ENCODE measurements at places on chromosomes 2 and 18.

DNA sequence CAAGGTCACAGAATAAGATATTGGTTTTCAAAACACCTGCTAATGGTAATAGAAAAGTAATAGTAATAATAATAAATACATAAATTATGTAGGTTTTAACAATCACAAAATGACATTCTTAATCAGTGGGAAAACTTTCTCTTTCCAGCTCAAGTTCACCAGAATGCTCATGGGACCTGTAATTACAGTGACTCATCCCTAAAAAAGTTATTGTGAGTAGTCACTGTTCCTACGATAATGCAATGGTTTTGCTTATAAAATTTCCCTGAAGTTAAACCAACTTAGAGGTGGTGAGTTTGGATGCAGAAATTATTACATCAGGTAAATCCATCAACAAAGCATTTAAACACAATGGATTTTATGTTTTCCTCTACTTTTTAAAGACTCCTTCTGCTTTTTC lies 502.3 kb downstream of the PID1 start:
- DNase-seq: no peak

GRCh38 chr2:84879584-84880394 lies 1.1 kb downstream of the TRABD2A start:
- no peak for DNase-seq

DNA sequence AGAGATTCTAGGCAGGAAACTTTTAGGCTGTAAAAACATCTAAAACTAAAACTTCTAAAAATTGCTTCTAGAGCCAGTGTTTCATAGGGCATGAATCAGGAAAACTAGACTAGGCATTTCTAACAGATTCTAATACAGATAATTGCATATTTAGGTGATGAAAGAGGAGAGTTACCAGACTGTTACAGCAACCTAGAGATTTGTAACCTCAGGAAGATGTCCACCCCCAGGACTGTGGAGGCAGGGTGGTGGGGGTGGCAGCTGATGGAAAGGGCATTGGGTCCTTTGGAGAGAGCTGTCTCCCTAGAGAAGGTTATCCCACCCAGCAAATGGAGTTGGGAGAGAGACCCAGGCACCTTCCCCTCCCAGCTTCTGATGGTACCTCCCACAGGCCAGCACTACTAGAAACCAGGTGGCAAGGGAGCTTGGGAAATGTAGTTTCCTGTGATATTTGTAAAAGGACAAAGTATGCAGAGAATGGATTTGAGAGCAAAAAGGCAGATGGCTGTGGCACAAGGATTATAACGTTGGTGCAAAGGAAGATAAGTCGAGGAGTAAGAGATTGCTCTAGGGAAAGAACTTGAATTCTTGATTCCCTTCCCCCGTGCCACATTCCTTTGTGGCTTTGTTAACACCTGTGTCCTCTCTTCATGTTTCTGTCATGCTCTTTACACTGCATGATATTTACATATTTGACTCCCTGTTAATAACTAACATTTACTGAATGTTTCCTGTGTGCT lies 75.6 kb upstream of the MGAT5 start:
- DNase-seq: no peak

DNA sequence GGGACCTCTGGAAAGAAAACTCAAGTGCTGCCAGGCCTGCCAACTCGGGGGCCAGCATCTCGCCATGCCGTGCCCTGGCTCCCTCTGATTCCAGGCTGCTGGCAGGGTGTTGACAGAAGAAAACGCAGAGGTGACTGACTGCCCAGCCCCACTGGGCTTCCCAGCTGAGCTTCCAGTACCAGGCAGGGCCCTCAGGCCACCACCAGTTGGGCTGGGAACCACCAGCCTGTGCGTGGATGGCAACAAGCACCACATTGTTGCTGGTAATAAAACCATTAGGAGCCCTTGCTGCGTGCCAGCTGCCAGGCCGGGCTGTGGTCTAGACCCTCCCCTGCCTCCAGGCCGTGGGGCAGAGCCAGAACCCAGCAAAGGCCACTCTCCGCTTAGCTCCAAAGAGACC lies 9.2 kb downstream of the DNMT3A start:
- DNase-seq: no peak

DNA sequence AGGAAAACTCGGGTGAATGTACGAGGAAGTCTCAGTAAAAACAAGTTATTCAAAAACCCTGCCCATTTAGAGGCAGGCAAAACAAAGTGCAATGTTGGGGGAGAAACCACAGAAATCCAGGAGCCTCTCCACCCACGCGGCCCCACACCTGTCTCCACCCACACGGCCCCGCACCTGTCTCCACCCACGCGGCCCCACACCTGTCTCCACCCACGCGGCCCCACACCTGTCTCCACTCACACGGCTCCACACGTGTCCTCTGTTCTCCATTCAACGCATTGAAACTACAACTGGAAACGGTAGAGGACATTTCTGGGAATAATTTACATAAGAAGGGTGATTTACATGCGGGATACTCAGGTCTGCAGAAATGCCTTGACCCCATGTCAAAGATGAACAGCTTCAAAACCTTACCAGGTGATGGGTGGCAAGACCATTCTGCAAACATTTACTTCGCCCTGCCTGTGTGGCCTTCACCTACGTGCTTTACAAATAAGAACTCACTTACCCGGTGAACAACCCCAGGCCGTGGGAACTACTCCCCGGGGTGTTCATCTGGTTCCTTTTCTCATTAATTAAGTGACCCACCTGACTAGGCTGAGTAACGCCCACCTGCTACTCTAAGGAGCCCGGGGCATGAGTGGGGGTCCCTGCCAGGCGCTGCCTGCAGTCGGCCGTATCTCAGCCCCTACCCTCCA lies 100.4 kb downstream of the EIPR1 start:
- DNase-seq: no peak

Measured in upper lobe of right lung (tissue), 1 donor.